8988T (cell line): ENCODE measurements at places on chromosomes 2 and 18.

DNA sequence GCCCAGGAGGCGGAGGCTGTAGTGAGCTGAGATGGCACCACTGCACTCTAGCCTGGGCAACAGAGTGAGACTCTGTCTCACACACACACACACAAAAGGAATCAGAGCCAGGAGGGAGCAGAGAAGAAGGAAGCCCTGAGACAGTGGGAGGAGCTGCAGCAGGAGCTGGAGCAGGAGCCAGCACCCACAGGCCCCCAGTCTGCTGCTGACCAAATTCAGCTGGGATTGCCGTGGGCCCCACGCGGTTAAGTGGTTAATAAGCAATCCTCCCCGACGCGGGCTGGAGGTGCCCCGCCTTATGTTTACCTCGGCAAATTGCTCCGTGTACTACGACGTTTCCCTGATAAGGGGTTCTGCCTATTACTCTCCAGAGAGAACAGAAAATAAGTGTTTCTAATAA is 265.3 kb downstream of the TWIST2 start:
- DNase-seq = no peak

- no peak for DNase-seq
Measured at GRCh38 chr2:99399063-99399462, 61.9 kb downstream of the EIF5B start.

DNA sequence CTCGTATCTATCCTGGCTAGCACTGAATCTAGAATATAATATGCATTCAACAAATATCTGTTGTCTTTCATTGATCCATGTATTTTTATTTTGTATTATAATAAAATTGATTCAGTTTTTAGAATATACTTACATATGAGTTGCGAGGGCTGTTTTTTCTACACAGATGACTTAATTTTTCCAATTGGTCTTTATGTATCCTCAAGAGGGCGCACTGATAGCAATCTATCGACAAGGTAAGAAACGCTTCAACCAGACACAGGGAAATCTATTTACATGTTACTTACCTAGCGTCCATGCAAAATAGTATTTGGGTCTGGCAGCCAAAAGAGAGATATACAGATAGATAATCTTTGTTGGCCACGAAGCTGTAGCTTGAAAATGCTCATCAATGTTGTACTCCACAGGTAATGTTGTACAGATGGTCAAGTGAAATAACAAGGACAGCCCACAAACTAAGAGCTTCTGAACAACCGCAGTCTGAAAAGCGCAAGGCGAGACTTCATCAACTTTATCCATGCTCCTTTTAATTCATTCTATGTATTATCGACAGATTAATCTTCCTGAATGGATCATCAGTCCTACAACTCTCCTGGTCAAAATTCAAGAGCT is 35.5 kb upstream of the KIDINS220 start:
- DNase-seq = no peak

DNA sequence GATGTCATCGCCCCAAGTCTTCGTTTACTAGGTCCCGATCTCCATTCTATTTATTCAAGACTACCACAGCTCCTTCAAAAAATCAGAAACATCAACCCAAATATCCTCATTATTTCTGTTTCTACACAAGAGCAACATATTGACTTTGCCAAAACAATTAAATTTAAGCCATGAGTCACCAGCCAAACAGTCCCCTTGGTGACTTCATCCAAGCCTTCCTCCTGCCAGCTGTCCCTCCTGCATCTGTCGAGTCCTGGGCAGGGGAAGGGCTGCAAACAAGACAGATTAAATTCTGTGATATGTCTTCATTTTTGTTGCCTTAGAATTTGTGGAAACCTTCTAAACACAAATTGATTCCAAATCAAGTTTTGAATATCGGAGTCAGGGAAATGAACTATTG is 110.3 kb downstream of the SP3 start:
- DNase-seq = no peak

DNA sequence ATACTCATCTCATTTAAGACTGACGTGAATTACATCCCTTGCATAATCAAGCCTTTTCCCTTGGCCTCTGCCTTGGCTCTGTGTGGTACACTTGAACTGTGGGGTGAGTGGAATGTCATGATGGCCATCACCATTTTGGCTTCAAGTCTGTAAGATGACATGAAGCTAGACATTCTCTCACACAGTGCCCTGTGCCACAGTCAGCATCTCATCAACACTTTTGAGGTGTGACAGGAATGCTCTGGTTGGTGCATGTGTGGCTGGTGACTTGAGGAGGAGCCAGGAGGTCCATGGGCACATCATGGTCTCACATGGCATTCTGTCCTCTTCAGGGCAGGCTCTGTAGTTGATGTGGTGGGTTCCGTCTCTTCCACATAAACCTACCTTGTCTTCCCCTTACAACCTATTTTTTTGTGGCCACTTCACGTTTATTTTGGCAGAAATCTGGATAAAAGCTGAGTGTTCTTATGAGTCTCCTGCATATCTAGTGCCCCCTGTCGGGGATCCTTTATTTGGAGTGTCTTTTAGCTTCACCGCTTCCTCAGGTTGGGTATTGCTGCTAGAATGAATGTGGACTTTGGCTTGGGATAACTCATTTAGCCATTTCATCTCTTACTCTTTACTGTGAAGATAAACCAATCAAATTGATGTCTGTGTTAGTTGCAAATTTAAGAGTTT is 28.1 kb downstream of the MAP4K4 start:
- no peak for DNase-seq

- no peak for DNase-seq
Measured at GRCh38 chr2:11309706-11310105, 34.7 kb downstream of the ROCK2 start.

GRCh38 chr2:62099523-62100175 is 96.3 kb upstream of the B3GNT2 start:
- DNase-seq = no peak
